ENCODE measurements at places on chromosomes 12 and 14.
A peak's percentile ranks its signal among the peaks of the same experiment; 100 is the strongest.

- no peak for DNase-seq
Observed at GRCh38 chr12:14187002-14187401, 178.5 kb upstream of the ATF7IP start.

DNA sequence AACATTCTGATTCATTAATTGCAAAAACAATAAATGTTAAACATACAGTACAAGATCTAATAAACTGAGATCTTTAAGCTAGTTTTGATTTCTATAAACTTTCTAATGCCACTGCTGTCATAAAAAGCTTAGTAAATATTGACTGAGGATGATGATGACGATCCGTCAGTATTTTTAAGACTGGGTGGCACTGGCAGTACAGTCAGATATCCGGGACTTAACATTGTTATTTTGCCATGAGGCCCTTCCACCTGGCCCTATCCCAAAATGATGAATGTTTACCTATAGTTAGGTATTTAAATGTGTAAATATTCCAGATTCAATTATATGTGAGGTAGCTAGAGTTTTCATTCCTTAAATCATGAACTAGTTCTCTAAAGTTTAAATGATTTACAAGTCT is 158.5 kb downstream of the FOXA1 start:
- no peak for DNase-seq

- DNase-seq, result no peak
Observed at GRCh38 chr14:100306998-100307765, 938 bp upstream of the SLC25A29 start.

DNA sequence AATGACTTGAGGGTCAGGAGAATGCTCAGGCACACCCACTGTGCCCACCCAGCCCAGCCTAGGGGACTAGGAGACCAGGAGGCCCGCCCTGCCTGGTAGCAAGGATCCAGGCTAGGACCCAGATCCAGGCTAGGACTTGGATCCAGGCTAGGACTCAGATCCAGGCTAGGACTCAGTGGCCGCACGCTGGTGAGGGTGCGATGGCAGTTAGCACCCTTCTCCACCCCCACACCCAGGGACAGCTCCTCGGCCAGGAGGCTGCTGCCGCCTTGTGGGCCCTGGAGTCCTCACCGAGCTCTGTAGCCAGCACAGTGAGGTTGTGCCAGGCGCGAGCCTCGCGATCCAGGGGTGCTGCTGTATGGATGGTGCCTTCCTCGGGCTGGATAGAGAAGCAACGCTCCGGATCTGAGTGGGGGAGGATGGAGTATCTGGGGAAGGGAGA is 5.1 kb downstream of the CDH24 start:
- DNase-seq, result no peak

DNA sequence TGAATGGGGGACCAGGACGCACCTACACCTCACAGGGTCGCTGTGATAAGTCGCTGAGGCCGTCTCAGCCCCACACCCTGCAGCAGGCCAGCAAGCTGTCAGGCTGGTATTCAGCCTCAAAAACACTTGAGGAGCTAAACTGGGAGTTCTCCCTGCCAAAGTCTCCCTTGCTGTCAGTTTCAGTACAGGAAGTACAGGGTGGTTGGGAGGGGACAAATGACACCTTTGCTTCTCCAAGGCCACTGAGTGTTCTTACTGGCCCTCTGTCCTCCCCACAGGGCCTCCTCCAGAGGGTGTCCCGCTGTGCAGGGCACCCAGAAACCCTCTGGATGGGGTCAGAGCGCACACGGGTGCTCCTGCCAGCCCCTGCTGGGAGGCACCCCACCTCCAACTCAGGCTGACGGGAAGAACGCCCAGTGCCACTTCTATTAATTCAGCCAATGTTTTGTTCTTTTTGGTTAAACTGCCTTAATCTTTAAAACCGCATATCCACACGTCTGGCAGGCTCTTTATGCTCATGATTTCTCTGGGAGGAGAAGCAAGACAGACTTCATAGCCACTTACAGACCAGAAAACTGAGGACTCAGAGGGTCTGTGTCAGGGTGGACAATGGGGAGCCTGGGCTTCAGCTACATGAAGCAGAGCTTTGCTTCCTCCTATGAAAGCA is 75.9 kb downstream of the ITPK1 start:
- DNase-seq, result no peak

DNA sequence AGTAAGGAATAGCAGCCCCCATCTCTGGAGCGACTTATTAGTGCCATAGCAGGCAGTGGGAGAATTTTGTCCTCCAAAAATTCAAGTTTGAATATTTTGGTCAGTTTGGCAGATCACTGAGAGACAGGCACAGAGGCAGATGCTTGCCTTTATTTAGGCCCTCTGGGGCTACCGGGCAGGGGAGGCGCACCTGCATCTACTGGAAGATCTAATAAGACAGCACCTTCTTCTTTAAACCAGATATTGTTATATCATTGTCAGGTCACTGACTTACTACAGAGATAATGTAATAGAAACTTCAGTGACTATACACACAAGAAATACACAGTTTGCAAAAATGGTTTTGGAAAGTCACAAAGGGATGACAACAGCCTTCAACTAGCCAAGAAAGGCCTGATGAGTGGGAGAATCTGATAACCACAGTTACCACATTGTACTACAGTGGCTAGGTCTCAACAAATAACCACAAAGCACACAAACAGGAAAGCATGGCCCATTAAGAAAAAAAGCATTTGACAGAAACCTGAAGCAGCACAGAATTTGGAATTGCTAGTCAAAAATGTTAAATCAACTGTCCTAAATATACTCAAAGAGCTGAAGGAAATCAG is 56.8 kb downstream of the CDK17 start:
- DNase-seq, result peak; percentile 56

DNA sequence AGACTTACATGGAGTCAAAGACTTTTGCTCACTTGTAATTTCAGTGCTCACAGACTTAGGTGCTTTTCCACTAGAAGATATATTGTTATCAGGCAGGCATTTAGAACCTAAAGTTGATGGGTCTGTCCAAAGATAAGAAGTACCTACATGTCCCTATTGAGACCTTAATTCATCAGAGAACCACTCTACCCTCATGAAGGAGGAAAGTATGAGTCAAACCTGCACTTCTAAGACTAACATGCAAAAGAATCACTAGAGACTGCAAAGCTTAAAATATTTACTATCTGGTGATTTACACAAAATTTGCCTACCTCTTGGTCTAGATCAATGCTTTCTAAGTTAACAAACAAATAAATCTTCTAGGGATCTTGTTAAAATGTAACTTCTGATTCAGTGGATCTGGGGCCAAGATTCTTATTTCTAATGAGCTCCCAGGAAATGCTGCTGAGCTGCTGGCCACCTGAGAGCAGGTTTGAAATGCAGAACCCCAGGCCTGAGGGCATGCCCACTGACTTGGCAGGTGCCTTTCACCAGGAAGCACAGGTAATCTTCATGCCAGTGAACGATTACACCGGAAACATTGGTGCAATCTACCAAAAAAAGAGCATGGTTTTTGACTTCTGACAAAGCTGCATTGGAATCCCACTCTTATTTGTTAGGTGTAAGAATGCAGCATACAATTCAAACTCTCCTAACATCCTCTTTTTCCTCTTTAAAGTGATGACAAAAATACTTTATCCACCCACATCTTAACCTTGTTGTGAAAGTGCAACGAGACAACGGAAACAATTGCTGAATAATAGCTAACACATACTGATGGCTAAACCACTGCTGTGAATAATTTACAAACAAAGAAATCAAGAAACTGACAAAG is 214.2 kb downstream of the ADAMTS20 start:
- DNase-seq, result no peak

GRCh38 chr12:88544991-88545980 is 35.0 kb downstream of the KITLG start:
- DNase-seq, result no peak

- no peak for DNase-seq
Observed at GRCh38 chr12:111785651-111786050, 18.9 kb downstream of the ALDH2 start.

DNA sequence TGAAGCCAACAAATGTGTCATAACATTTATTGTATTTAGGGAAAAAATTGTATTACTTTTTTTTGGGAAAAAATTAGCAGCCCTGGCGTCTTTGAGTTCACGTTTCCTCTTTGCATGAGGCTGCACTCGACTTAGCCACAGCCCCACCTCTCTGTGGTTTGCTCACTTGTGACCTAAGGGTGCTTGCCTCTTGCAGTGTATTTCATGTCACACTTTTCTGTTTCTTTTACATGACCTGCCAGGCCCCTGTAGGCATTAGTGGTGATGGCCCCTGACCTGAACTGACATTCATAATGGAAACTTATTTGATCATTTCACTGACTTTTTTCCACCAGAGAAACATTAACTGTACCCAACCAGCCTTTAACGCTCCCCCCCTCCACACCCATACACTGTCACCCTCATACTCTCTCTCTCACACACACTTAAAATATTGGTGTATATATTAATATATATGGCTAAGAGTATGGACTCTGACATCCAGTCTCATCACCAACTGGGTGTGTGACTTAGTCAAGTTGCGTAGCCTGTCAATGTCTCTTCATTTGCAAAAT is 122.9 kb downstream of the PRKCH start:
- DNase-seq, result peak; percentile 87

GRCh38 chr12:48925304-48926011 is at the start of gene FKBP11:
Gene FKBP11, minus strand, starts transcription at chr12:48925492. Its CDS starts 64 bp downstream, at chr12:48925428.
- peak; percentile 80 for DNase-seq

GRCh38 chr14:96629082-96629481 is 126.9 kb downstream of the PAPOLA start:
- DNase-seq, result no peak

DNA sequence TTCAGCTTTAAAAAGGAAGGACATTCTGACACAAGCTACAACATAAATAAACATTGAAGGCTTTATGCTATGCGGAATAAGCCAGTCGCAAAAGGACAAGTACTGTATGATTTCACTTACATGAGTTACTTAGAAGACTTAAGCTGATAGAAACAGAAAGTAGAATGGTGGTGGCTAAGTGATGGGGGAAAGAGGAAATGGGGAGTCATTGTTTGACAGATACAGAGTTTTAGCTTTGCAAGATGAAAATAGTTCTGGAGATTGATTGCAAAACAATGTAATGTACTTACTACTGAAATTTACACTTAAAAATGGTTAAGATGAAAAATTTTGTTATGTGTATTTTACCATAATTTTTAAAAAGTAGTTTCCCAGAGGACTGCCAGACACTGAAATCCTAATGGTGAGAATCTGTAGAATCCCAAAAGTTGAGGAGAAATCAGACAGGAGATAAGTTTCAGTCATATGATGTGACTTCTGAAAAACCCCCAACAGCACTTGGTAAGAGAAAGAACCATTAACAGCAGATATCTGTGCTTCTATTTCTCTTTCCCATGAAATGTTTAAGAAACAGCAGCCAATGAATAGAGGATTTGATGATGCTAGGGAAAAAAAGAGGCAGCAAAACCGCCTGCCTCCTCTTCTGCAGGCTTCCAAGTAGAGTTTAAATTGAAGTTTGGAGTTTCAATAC is 16.6 kb upstream of the CLEC2A start:
- peak; percentile 79 for DNase-seq

GRCh38 chr14:54010981-54011380 is 54.4 kb upstream of the BMP4 start:
- DNase-seq, result no peak

DNA sequence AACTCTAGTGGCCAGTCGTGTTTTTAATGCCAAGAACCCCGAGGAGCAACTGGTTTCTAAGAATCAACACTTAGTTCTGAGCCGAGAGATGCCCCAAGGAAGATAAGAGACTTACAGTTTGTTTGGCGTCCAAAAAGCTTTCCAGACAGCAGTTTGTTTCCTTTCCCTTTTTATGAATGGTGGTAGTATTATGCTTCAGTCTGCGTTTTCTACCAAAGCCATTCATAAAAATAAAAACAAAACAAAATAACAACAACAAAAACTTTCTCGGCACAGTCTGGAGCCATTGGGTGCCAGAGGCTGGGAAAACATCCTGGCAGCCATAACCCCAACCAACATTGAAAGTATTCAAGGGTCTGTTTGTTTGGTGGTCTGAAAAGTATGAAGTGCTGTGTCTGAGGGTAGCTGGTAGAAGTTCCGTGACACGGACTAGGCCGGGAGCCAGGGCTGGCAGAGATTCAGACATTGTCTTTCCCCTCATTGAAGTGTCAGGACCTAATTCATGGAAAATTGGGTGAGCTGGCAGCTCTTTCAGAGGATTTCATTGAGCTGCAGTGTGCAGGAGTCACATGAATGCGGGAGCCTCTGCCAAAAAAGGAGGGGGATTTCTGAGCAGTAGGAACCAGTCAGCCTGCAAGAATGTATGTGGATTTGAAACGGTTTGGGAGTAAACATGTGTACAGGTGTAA is 124.2 kb downstream of the HMGA2 start:
- DNase-seq, result no peak

- DNase-seq, result no peak
Observed at GRCh38 chr14:54829486-54830224, 73.0 kb downstream of the GCH1 start.

DNA sequence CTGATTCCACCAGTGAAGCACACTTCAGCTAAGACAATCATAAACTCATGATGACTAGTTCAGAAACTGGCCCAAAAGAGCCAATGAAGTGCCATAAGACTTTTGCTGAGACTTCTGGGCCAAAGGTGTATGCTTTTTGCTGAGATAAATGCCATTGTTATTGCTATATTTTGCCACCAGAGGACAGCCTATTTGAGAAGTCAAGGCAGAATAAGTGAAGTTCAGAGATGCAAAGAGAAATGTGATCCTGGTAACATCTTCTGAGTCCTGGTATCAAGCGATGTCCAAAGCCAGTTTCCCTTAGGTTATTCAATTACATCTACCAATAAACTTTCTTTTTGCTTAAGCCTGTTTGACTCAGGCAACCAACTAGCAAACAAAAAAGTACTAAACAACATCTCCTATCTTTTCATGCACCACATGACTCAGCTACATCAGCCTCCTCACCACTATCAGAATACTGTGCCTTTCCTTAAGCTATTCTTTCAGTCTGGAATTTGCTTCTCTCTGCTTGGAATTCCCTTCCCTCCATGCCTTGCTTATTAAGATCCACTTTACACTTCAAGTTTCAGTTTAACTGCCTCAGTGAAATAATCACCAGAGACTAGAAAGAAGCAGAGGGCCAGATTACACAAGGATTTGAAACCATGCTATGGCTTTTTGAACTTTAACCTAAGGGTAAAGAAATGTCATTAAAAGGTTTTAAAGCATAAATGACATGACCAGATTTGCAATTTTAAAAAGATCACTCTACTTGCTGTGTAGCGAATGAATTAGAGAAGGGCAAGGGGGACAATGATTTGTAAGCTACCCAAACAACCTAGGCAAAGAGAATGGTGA is 14.0 kb downstream of the CRY1 start:
- peak; percentile 31 for DNase-seq

DNA sequence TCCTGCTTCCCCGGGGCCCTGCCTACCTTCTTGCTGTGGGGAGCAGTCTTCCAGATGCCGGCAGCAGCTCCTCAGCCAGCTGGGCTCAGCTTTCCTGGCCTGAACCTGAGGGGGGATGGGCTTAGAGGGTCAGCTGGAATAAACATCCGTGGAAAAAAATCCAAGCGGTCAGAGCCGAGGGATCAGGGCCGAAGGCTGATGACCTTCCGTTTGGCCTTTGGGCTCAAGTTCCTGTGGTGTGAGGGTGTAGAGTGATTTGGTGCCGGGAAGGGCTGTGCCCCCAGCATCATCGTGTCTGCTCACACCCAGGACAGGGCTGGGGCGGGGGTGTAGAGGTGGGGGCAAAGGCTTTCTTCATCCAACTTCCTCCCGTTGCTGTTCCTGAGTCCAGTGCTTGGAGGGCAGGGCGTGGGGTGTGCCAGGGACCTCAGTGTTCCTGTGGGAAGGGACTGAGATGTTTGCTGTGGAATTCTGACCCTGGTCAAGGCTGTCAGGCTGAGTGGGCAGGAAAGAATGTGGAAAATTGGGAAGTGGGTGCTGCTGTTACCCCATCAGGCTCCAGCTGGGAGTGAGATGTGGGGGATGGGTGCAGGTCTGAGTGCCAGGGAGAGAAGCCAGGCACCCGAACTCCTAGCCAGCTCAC is 2.6 kb downstream of the SMIM41 start:
- DNase-seq, result no peak

GRCh38 chr12:26319511-26319910 is 124.1 kb downstream of the SSPN start:
- no peak for DNase-seq

Measured in activated CD4-positive, alpha-beta T cell treated with anti-CD3 and anti-CD28 coated beads, Interleukin-2, amount 50 U/mL, for 16 hours (primary cell).